ENCODE measurements at places on chromosomes 13 and 19. TPM values are rescaled to one million over a fixed set of nuclear protein-coding genes. Genes with fewer than 3 reads are reported as not detected.

The GPR12 gene
- 0.05 TPM for polyA plus RNA-seq

GRCh38 chr13:101398191-101398590 lies 18.1 kb downstream of the NALCN start:
- H3K4me3 ChIP-seq = no peak overlapping the region
- no peak for DNase-seq
- no peaks in the 10 kb centered on the region for H3K27me3 ChIP-seq
- H3K4me1 ChIP-seq = no peaks in the 10 kb centered on the region
- no peak overlapping the region for H3K27ac ChIP-seq
- no peaks in the 10 kb centered on the region for H3K36me3 ChIP-seq

- no peaks in the 10 kb centered on the region for H3K27me3 ChIP-seq
- no peak overlapping the region for H3K4me3 ChIP-seq
- H3K36me3 ChIP-seq = no peaks in the 10 kb centered on the region
- H3K4me1 ChIP-seq = peaks cover 7% of the 10 kb centered on the region
- H3K27ac ChIP-seq = no peak overlapping the region
- no peak for DNase-seq
These were observed 257.9 kb downstream of the KLF12 start for GRCh38 chr13:73876323-73876722.

- no peak overlapping the region for H3K4me3 ChIP-seq
- H3K27me3 ChIP-seq = no peaks in the 10 kb centered on the region
- H3K36me3 ChIP-seq = no peaks in the 10 kb centered on the region
- no peak for DNase-seq
- no peaks in the 10 kb centered on the region for H3K4me1 ChIP-seq
- no peak overlapping the region for H3K27ac ChIP-seq
These were observed 41.6 kb downstream of the HSPH1 start for GRCh38 chr13:31119966-31120700.

- peaks cover 60% of the 10 kb centered on the region for H3K36me3 ChIP-seq
- no peaks in the 10 kb centered on the region for H3K27me3 ChIP-seq
- H3K4me1 ChIP-seq = no peaks in the 10 kb centered on the region
- no peak overlapping the region for H3K27ac ChIP-seq
- no peak overlapping the region for H3K4me3 ChIP-seq
- no peak for DNase-seq
These were observed 40.0 kb upstream of the F7 start for GRCh38 chr13:113065406-113066141.

DNA sequence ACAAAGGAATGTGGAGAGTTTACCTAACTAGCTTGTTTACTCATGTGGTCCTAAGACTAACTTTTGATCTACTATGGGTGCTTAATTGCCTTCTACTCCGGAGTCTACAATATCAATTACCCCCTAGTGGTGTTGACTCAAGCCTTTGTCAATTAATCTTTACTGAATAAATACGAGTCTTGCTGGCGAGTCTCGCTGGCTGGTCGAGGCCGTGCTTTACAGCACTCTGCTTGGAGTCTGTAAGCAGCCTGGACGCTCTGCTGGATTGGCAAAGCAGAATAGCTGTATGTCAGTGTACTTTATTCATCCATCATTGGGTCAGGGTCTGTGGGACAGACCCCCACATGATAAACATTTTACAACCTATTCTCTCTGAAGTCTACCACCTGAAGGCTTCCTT lies 9.9 kb upstream of the SPART start:
- H3K4me3 ChIP-seq = no peak overlapping the region
- no peaks in the 10 kb centered on the region for H3K36me3 ChIP-seq
- H3K27me3 ChIP-seq = no peaks in the 10 kb centered on the region
- H3K4me1 ChIP-seq = no peaks in the 10 kb centered on the region
- DNase-seq = no peak

The NLRP5 gene
- not detected for polyA plus RNA-seq

DNA sequence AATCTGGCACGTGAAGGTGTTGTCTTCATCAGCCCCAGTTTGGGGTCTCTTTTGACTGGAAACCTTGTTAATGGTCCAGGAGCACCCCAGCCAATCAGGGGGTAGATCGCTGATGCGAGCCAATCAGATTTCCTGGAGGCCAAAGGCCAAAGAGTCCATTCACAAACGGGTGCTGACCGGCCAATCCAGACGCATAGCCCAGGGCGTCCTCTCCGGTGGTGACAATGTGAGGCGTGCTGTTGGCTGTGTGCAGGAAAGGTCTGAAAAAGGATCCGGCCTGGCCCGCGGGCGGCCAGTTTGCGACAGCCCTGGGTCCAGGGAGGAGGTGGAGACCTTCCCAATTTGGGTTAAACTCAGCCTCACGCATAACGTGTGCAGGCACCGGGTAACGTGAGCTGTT lies 3.1 kb downstream of the MAST3 start:
- no peak overlapping the region for H3K4me3 ChIP-seq
- peak; percentile 29 for DNase-seq
- H3K27ac ChIP-seq = no peak overlapping the region
- peaks cover 17% of the 10 kb centered on the region for H3K27me3 ChIP-seq

GRCh38 chr13:85771856-85772255 lies 27.4 kb downstream of the SLITRK6 start:
- H3K4me3 ChIP-seq = no peak overlapping the region
- no peaks in the 10 kb centered on the region for H3K36me3 ChIP-seq
- no peaks in the 10 kb centered on the region for H3K4me1 ChIP-seq
- no peak overlapping the region for H3K27ac ChIP-seq

- H3K27me3 ChIP-seq = no peaks in the 10 kb centered on the region
- peaks cover 11% of the 10 kb centered on the region for H3K4me1 ChIP-seq
- DNase-seq = peak; percentile 7
- peaks cover 59% of the 10 kb centered on the region for H3K36me3 ChIP-seq
These were observed 31.6 kb upstream of the TFDP1 start for GRCh38 chr13:113552786-113553434.

The IRGC gene
- polyA plus RNA-seq = not detected

DNA sequence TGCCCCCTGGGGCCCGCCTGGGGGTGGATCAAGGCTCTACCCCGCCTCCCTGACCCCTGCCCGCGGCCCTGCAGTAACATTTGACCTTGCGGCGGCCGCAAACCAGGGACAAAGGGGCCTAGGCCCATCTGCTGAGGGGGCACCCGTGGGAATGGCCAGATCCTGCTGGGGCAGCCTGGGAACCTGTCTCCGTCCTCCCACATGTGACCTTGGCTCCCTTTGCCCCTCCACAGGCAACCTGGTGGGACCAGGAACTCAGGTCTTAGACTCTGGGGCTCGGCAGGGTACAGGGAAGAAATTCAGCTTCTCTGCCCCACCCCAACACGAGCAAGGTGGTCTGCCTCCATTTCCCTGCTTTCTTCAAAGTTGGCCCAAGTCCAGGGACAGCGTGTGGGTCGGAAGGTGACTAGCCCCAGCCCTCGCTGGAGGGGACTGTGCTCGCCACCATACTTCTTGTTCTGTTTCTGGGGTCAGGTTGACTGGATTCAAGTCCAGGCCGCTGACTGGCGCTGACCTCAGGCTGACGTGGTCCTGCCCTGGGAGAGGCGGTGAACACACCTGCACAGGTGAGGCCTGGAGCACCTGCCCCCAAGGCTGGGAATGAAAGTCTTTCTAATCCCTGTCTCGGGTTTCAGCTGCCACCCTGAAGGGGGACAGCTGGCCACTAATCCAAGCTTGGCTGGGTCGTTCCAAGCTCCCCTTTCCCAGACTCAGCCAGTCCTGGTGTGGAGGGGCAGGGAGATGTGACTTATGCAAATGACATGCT lies 2.5 kb upstream of the NR2F6 start:
- no peaks in the 10 kb centered on the region for H3K36me3 ChIP-seq
- peaks cover 54% of the 10 kb centered on the region for H3K4me1 ChIP-seq
- peak; percentile 84 for DNase-seq
- H3K27ac ChIP-seq = peak overlapping the region; percentile 95
- H3K4me3 ChIP-seq = no peak overlapping the region

- H3K36me3 ChIP-seq = peaks cover 17% of the 10 kb centered on the region
- peaks cover 57% of the 10 kb centered on the region for H3K4me1 ChIP-seq
- no peak overlapping the region for H3K27ac ChIP-seq
- peak; percentile 8 for DNase-seq
These were observed 5.1 kb upstream of the MZF1 start for GRCh38 chr19:58578012-58578925.

GRCh38 chr19:15443838-15444237 lies 5.9 kb downstream of the WIZ start:
- peaks cover 7% of the 10 kb centered on the region for H3K4me1 ChIP-seq
- H3K36me3 ChIP-seq = peaks cover 14% of the 10 kb centered on the region
- no peak overlapping the region for H3K4me3 ChIP-seq
- H3K27ac ChIP-seq = no peak overlapping the region

GRCh38 chr19:2700660-2701360 lies 1.7 kb downstream of the GNG7 start:
- H3K27ac ChIP-seq = no peak overlapping the region
- peak overlapping the region; percentile 13 for H3K4me3 ChIP-seq
- H3K36me3 ChIP-seq = no peaks in the 10 kb centered on the region
- no peaks in the 10 kb centered on the region for H3K27me3 ChIP-seq

DNA sequence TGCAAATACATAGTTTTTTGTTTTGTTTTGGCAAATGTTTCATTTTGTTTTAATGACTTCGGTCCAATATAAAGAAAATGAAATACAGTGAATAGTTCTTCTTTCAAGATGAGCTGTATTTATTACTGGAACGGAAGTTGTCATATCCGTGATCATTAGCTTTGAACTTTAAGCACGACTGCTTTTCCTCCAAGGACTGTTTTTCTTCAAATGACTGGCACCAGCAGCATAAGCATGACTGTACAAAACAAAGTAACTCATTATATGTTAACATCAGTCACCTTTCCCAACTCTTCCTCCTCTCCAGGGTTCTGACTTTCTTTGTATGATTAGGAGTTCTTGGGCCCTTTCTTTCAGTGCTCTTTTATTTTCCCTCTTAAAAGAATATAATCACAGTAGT lies 20.5 kb downstream of the EDNRB start:
- H3K27ac ChIP-seq = peak overlapping the region; percentile 2
- no peaks in the 10 kb centered on the region for H3K36me3 ChIP-seq
- no peak for DNase-seq
- H3K4me3 ChIP-seq = no peak overlapping the region
- no peaks in the 10 kb centered on the region for H3K4me1 ChIP-seq

- peaks cover 53% of the 10 kb centered on the region for H3K36me3 ChIP-seq
- peaks cover 75% of the 10 kb centered on the region for H3K4me1 ChIP-seq
- peak; percentile 41 for DNase-seq
- H3K4me3 ChIP-seq = peak overlapping the region; percentile 28
These were observed 40.8 kb downstream of the ZSWIM4 start for GRCh38 chr19:13835791-13836723.

The RETN gene
- 6.2 TPM for polyA plus RNA-seq

DNA sequence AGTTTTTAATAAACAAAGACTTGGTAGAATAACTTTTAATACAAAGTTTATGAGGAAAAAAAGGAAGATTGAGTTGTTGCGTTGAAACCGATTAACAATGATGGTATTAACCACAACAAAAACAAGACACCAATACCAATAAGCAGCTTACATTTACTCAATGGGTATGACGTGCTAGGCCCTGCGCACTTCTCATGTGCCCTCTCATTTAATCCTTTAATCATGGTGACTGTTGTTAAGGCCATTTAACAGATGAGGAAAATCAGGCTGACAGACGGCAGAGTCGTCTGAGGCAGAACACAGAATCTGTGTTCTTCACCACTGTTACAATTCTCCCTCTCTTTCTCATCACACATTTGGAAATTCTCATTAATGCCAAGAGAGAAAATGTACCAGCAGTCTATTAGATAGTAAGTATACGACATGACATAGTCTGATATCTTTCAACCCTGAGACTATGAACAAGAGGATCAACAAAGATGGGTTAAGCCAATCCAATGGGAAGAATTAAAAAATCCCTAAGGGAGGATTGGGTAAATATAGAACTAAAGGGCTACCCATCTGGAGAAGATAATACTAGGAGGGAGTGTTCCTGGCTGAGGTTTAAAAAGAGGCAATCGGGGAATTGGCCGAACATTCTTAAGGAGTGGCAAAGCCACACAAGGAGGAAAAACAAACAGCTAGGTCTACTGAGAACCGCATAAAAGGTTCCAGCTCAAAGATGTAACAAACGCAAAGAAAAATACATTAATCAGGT lies 54.0 kb downstream of the DOCK9 start:
- no peak for DNase-seq
- no peak overlapping the region for H3K4me3 ChIP-seq
- peaks cover 33% of the 10 kb centered on the region for H3K36me3 ChIP-seq
- no peaks in the 10 kb centered on the region for H3K4me1 ChIP-seq
- H3K27me3 ChIP-seq = no peaks in the 10 kb centered on the region
- no peak overlapping the region for H3K27ac ChIP-seq

DNA sequence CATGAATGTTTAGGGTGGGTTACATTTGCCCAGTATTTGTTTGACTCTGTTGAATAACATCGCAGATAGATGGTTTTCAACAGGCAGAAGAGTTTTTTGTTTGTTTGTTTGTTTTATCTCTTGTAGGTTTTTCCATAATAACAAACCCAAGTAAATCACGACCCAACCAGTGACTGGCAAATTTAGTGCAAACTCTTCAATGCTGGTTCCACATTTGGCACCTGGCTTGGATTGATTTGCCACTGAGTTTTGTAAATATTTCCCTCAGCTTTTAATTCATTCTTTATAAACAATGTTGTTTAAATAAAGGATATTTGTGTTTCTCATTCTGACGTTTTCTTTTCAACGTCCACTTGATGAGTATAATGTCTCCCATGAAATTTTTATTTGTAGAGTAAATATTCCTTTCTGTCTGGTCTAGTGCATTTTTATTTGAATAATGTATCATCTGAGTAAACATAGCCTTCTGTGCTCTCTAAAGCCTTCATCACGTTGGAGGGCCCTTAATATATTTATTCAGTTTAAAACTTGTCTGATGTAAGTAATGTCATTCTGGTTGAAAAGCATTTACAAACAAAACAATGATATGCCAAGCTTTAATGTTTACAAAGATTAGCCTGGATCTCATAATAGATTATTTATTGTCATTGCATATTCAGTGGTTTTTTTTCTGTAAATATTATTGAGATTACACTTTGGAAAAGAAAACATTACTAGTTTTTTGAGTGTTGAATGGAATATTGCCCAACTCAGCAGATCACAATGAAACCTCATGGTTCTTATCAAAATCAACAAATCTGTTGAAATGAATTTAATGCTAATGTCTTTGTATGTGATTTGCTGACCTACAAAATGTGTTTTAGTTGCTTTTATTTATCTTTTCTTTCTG lies 90.4 kb upstream of the PEG3 start:
- H3K27ac ChIP-seq = no peak overlapping the region
- H3K36me3 ChIP-seq = no peaks in the 10 kb centered on the region
- H3K4me3 ChIP-seq = no peak overlapping the region
- no peaks in the 10 kb centered on the region for H3K4me1 ChIP-seq
- DNase-seq = peak; percentile 19

GRCh38 chr13:89897681-89898080 lies 1449.8 kb upstream of the MIR17HG start:
- no peak overlapping the region for H3K4me3 ChIP-seq
- H3K27me3 ChIP-seq = no peaks in the 10 kb centered on the region
- H3K36me3 ChIP-seq = no peaks in the 10 kb centered on the region
- no peak for DNase-seq
- no peak overlapping the region for H3K27ac ChIP-seq
- H3K4me1 ChIP-seq = no peaks in the 10 kb centered on the region

- no peaks in the 10 kb centered on the region for H3K27me3 ChIP-seq
- peaks cover 58% of the 10 kb centered on the region for H3K36me3 ChIP-seq
- no peak overlapping the region for H3K4me3 ChIP-seq
- H3K27ac ChIP-seq = no peak overlapping the region
- no peaks in the 10 kb centered on the region for H3K4me1 ChIP-seq
- no peak for DNase-seq
These were observed 18.7 kb upstream of the AURKC start for GRCh38 chr19:57212109-57212508.

- H3K36me3 ChIP-seq = no peaks in the 10 kb centered on the region
- no peak for DNase-seq
- no peaks in the 10 kb centered on the region for H3K4me1 ChIP-seq
- H3K27ac ChIP-seq = no peak overlapping the region
These were observed 211.7 kb downstream of the DCT start for GRCh38 chr13:94267581-94268366.

Data from stomach (tissue), 19 donors.